CD4-positive, alpha-beta memory T cell (primary cell): ENCODE measurements at places on chromosomes 2 and 18.

GRCh38 chr2:60811491-60812375 is 55.7 kb downstream of the PAPOLG start:
- no peak for DNase-seq

DNA sequence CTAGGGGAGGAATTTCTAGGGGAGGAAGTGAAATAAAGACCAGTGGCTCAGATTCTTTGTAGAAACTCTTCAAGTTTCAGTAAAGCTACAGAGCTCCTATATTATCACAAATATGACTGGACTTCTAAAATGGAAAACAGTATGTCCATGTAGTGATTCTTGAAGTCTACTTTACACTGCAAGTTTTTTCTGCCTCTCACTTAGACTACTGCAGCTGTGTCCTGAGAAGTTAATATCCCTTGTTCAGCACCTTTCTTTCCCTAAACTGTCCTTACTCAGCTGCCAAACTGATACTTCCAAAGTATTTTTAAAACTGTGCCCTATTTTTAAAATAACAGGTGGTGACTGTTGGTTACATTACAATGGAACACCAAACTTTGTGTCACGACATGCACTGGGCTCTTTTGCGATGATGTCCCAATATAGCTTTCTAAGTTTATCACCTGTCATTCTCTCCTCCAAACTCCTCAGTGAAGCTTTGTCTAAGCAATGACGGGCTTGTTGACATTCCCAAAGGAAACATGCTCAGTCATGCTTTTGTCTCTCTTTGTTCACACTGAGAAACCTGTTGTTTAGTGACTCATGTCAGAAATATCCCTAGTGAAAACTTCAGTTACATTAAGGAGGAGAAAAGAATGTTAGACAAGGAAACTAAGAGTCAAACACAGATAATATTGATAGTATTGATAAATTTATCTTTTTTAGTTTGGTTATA is 341.1 kb downstream of the ARL6IP6 start:
- DNase-seq = no peak

GRCh38 chr2:43622931-43623451 is 14.1 kb upstream of the PLEKHH2 start:
- no peak for DNase-seq

DNA sequence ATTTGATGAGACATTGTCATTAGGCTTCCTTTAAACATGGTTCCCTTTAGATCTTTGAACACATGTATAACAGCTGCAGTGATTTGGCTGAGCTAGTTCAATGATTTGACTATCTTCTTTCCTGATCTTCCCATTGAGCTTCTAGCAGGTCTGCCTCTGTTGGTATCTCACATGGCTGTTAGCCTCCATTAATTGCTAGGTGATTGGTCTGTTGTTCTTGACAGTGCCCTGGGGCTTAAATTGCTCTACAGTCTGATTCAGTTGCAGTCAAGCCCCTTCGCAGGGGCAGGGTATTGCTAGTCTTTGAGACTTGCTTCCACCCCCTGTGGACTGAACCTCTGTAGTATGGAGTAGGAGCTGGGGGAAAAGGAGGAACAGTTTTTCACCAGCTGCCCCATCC is 24.1 kb downstream of the SKA1 start:
- DNase-seq = no peak

- DNase-seq = no peak
Measured at GRCh38 chr2:120745420-120746111, 9.9 kb downstream of the GLI2 start.

DNA sequence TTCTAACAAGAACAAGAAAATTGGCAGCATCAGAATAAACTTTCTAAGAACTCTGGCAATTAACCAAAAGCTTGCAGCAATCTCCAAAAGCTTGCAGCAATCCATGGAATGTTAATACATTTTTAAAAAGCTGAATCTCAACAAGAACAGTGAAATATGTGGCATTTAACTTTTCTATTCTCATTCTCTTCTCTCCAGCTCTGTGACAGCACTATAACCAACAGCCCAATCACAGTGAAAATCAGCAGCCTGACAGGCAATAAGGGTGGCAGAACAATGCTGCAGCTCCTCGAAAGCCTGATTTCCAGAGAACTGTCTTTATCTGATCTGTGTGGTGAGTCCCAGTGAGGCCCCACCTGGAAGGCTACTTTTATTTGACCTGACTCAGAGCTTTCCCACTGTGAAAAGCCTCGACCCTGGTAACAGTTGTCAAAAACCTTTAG is 60.0 kb downstream of the TMEM131 start:
- no peak for DNase-seq

GRCh38 chr2:238551091-238551490 is 124.4 kb downstream of the ASB1 start:
- no peak for DNase-seq

DNA sequence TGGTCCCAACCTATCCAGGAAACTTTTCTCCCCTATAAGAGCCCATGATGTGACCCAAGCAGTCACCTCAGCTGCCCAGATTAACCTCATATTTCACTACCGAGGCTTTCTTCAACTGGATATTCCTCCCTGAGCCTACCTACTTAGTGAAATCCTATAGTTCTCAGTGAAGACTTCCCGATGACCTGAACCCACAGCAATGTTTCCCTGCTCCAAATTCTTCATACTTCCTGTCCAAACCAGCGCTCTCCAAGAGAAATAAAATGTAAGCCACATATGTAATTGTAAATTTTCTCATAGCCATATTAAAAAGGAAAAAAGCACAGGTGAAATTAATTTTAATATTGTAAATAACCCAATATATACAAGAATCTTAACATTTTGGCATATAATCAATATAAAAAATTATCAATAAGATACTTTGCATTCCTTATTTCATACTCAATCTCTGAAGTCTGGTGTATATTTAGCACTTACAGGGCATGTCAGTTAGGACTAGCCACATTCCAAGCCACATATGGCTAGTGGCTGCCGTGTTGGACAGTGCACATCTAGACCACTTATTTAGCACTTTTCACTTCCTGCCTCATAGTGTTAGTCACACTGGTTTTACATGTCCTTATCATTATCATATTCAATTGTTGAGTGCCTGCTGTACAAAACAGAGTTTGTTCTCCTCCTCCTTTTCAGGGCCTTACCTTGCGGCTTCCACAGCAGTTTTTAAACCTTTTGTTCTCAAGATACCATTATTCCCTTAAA is 1.9 kb upstream of the STAT4 start:
- no peak for DNase-seq

- no peak for DNase-seq
Measured at GRCh38 chr2:227052879-227053278, 111.1 kb downstream of the COL4A4 start.

DNA sequence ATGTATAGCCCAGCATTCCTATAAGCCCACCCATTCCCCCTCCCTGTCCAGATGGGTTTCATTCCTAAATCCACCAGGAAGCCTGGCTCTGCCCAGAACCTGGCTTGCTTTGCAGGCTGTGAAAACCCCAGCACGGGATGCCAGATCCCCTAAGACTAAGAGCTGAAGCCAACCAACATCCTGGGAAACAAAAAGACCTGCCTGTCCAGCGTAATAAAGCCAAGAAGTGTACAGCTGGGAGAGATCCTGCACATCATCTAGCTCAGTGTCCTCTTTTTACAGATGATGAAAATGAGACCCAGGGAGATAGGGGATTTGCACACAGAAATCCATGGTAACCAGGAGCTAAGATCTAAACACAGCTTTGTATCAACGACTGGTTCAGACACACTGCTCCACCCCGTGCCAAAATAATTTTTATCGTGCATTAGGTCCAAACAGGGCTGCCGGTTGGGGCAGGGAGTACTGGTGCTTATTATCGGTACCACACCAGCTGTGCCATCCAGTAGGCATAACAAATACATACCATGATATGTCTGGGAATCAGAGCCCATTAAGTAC is 2.9 kb downstream of the RND3 start:
- no peak for DNase-seq

GRCh38 chr2:145731467-145731866 is 1211.5 kb upstream of the ZEB2 start:
- no peak for DNase-seq

DNA sequence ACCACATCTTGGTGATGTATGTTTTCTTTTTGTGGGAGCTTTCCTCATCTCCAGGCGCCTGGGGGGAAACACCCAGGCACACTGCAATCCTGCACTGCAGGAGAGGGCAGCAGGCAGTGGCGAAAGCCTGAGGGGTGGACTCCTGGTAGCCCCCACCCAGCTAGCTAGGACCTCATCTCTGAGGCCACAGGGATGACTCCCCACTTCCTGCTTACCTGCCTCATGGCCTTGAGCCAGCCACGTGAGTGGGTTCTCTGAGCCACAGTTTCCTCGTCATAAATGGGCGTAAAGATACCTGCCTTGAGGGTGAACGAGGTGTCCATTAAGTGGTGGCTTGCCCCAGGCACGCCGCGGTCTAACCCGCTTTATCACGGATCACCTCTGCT is 19.1 kb downstream of the TRAF3IP1 start:
- DNase-seq = no peak

DNA sequence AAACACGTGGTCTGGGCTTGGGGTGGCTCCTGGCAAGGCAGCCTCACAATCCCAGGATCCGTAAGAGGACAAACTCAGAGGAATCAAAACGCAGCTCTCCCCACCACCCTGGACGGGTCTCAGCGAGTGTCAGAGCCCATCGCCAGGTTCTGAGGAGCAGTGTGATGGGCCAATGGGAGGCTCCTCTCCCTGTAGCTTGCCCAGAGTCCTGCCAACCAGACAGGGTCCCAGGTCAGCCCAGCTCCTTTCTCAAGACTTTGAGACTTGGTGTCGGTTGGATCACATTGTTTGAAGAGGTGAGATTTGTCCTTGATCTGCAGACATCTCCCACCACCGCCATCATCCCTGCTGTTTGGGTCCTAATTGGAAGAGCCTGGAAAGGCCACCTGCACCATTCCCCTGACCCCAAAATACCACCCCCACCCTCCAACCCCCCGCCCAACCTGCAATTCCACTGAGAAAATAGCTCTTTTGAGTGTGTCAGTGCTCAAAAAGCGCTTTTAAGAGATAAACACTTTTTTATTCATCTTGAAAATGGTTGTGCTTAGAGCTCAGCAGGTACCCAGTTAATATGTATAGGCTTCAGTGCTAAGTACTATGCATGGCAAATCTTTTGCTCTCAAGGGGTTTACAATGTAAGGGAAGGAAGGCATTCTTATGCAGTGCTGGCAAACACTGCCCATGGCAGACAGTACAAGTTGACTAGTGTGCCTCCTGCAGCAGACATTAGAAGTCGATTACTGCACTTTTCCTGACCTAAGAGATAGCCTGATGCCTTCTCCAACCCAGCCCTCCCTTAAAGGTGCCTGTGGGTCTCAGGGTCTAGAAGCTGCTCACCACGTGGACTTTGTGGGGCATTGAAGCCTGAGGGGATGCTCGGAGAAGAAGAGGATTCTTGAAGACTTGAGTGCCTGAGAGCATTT is 50.6 kb downstream of the GLI2 start:
- DNase-seq = no peak

- no peak for DNase-seq
Measured at GRCh38 chr2:45263147-45263546, 253.9 kb upstream of the SIX2 start.

DNA sequence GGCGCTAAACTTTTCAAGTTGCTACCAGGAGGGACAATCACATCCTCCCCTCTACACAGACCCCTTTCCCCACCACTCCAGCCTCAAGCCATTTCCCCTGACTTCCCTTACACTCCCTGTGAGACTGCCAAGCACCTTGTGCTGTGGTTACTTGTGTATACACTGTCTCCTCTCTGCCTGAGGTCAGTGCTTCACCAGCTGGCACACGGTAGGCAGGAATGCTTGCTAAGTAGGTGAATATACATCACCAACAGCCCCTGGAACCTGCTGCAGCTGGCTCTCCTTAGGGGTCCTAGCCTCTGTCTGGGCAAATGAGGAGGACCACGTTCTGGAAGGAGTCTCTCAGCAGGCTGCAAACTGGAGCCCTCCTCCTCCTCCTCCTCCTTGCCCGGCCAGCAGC is 38.3 kb upstream of the ACAA2 start:
- DNase-seq = no peak

DNA sequence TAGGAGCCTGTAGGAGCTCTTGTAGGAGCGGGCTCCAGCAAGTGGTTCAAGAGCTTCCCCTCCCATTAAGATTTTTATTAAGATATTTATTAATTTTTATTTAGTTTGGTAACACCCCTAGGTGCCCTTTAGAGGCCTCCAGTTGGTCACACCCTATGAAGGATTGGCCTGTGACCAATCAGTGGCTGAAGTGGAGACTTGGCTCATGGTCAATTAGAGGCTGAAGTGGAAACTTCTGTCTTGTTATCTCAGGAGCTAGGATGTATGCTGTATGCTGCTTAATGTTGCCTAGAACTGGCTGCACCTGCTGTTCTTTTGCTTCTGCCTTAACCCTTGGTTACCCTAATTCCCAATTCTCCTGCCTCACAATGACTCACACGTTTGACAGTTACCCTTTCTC is 48.7 kb downstream of the DHRS9 start:
- DNase-seq = no peak

- no peak for DNase-seq
Measured at GRCh38 chr18:48024009-48024512, 93.6 kb upstream of the SMAD2 start.

- DNase-seq = no peak
Measured at GRCh38 chr2:19733951-19734425, 167.8 kb downstream of the TTC32 start.

- DNase-seq = no peak
Measured at GRCh38 chr18:2331491-2331890, 239.8 kb downstream of the METTL4 start.

GRCh38 chr2:134778372-134778771 is 59.6 kb upstream of the TMEM163 start:
- DNase-seq = no peak

DNA sequence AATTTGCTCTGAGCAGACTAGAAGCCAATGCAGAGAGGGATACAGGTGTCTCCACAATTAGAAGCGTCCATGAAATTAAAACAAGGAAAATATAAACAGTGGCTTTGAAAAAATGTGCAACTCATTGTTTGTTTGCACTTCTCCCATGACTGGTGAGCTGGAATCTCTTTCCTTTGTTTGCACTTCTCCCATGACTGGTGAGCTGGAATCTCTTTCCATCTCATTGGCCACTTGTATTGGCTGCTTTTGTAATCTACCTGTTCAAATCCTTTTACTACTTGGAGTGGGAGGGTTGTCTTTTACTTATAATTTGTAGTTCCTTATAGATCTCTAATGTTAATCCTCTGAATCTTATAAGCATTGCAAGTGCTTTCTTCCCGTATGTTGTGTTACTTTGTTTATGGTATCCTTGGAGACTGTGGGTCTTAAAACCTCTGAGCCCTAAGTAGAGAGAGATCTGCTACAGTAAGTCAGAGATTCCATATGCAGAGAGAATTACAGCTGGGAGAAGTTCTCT is 94.1 kb downstream of the RTN4 start:
- no peak for DNase-seq
